ENCODE measurements at places on chromosomes 5 and 9.

DNA sequence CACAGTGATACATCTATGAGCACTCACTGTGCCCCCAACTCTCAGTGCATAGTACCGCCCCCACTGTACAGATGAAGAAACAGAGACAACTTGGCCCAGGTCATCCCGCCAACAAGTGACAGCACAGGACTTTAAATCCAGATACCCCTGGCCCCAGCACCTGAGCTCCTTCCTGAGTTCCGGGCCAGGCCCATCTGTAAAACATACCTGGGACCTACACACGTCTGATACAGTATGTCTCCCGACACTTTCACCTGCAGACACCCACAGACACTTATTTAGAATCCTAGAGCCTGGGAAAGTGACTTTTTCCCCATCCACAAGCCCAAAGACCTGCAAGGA lies 60.8 kb upstream of the SLC25A51 start:
- no peak for DNase-seq

- DNase-seq = no peak
Observed at GRCh38 chr9:95769909-95770433, 105.5 kb upstream of the ERCC6L2 start.

DNA sequence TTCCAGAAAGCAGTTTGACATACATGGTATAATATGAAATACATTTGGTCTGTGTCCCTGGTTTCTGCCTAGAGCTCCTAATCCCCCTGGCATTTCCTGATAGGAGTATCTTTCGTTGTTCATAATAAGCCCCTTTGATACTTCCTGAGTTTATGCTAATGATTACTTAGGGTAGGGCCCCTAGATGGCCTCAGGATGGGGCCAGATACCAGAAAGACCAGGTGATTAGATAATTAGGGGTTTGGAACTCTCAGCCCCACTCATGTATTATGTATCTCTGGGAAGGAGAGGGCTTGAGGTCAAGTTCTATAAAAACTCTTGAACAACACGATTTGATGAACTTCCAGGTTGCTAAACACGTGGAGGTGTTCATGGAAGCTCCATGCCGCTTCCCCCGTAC lies 163.3 kb upstream of the ZNF608 start:
- no peak for DNase-seq

- DNase-seq = no peak
Observed at GRCh38 chr5:116898917-116899316, 324.3 kb upstream of the SEMA6A start.

DNA sequence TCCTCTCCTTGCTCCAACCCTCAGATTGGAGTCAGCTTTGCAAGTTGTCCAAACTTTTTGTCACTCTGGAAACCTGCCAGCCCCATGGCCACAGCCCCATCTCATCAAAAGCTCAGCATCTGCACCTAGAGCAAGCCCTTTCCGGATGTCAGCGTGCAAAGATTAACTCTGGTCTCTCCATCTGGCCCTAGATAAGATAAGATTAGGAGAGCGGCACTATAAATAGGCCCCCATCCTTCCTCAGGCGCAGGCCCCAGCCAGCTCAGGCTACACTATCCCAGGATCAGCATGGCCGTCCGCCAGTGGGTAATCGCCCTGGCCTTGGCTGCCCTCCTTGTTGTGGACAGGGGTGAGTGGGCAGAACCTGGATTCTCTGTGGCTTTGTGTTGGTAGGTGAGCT lies at the start of gene SPINK4:
TSS of gene SPINK4 (plus strand) at position 247 of the 400 bp plus-strand sequence. CDS start at position 289, 42 bp downstream.
- DNase-seq = no peak

DNA sequence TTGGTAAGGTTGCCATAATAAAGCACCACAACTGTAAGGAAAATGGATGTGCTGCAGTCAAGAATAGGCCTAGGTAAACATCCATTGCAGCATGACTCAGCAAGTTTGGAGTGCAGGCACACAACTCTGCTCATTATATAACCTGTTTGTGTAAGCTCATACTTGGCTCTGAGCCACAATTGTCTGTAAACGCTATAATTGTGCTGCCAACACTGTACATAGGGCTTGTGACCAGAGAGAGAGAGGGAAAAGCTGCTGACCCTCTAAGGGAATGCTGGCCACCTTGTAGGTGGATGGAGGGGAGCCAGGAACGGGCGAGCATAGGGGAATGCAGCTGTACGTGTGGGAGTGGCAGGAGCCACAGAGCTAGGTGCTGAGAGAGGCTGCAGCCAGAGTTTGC lies 2186.5 kb upstream of the ACO1 start:
- DNase-seq = no peak

DNA sequence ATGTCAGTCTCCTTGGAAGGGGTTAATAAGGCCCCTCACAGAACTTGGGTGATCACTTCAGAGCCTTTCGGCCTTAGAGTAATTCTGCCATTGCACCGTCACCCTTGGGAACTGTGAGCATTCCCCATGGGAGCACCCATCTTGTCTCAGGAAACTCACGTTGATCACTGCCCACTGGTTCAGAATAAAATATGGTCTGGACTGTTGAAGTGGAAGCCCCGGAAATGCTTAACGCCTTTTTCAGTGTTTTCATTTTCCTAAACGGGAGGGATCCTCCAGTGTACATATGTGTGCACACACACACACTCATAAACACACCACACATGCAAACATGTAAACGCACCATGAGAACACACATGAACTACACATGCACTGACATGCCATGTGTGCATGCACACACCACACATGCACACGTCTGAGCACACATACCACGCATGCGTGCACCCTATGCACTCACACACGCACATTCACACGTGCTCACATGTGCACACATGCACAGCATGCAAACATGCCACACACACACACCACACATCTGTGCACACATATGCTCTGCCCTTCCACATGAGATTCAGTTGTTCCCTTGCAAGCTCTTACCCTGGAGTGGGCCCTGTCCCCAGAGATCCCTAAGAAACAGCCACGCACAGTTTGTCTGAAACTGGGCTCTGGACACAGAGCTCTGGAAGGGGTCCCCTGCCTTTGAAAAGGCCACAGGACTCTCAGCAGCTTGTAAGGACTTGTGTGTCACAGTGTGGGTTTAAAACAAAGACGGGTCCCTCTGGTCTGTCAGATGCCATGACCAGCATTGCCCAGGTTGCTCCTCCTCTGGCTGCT lies 17.0 kb downstream of the MRPL36 start:
- no peak for DNase-seq

GRCh38 chr5:133930813-133931090 lies 37.7 kb downstream of the C5orf15 start:
- no peak for DNase-seq

- DNase-seq = no peak
Observed at GRCh38 chr5:78920604-78921003, 64.5 kb downstream of the ARSB start.

DNA sequence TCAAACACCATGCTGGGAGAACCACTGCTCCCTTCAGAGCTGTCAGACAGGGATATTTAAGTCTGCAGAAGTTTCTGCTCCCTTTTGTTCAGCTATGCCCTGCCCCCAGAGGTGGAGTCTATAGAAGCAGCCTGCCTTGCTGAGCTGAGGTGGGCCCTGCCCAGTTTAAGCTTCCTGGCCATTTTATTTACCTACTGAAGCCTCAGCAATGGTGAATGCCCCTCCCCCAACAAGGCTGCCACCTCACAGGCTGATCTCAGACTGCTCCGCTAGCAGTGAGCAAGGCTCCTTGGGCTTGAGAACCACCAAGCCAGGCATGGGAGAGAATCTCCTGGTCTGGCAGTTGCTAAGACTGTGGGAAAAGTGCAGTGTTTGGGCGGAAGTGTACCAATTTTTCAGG lies 205.5 kb upstream of the PTGER4 start:
- no peak for DNase-seq

DNA sequence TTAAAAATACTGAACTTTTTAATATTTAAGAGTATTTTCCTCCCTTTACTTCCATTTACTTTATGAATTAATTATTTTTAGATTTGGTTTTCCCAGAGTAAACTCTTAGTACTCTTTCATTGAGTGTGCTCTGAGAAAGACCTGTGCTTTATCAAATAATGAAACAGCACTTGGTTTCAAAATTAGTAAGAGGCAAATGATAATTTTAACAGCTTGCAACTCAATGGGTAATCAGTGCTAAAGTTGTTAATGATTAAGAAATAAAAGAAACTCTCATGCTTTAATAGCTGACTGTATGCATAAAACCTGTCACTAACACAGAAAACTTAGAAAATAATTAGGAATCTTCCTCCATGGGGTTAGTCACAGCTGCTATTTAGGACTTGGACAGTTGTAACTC lies 244.4 kb downstream of the RFX3 start:
- no peak for DNase-seq

- DNase-seq = no peak
Observed at GRCh38 chr9:135152614-135153334, 65.3 kb downstream of the OLFM1 start.

DNA sequence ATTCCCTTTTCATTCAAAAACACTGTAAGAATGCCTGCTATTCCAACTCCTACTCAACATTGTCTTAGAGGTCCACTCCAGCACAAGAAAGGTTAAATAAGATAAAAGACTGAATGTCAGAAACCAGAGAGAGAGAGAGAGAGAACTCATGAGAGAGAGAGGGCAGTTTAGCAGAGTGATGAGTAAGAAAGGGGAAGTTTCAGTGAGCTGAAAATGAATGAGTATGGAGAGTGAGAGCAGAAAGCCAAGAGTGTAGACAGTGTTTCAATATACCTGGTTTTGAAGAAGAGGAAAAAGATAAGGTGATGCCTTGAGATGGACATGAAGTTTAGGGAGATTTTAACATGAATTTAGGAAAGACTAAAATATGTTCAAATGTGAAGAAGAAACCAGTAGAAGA lies 528.0 kb upstream of the SEMA6A start:
- DNase-seq = no peak

GRCh38 chr9:107700847-107701246 lies 211.3 kb upstream of the KLF4 start:
- no peak for DNase-seq

DNA sequence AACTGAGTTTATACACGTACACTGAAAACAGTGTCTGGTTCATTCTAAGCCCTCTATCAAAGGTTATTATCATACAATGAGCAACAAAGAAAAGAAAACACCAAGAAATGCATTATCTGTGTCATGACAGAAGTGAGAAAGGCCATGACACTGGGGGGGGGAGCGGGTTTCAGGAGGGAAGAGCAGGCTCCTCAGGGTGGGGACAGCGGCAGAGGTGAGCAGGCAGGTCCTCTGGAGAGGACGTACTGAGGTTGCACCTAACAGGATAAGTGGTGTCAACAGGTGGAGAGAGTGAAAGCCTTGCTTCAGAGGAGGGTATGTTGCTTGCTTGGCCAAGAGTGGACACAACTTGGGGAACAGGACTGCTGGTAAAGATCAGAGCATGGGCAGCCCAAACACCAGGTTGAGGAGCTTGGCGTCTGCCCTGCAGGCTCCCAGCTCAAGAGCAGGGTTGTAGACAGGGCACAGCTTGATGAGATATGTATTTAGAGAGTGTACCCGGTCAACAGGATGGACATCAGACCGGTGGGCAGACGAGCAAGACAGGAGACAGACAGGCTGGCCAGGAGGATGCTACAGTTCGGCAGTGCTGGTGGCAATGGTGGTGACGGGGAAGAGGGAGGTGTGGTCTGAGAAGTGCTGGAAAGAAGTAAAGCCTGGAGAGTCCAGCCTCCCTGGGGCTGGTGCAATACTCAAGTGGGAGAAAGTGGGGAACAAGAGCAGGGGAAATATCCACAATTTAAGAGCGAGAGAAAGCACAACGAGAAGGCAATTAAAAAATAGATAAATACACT lies 10.3 kb downstream of the WHRN start:
- DNase-seq = no peak

DNA sequence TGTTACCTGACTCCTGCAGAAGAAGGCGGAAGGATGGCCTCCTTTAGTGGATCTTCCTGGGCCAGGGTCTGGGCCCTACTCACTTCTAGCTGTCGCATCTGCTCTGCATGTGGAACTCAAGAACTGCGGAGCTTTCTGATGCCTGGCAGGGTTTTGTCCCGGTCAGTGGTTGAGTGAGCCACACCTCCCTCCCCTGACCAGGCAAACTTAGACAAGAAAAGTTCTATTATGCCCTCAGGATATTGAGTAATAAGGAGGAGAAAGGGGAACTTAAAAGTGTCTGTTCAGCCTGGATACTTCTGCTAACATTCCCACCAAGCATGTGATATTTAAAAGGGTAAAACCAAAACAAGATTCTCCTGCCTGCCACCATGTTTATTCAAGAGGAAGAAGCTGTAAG lies at the start of gene FYB1:
TSS of gene FYB1 (minus strand) at position 127 of the 400 bp plus-strand sequence. CDS start 16,603 bp downstream, outside the sequence.
- DNase-seq = no peak

- no peak for DNase-seq
Observed at GRCh38 chr9:15187589-15187988, 119.4 kb downstream of the TTC39B start.

GRCh38 chr9:4630836-4631235 lies 31.3 kb upstream of the PLPP6 start:
- DNase-seq = no peak

DNA sequence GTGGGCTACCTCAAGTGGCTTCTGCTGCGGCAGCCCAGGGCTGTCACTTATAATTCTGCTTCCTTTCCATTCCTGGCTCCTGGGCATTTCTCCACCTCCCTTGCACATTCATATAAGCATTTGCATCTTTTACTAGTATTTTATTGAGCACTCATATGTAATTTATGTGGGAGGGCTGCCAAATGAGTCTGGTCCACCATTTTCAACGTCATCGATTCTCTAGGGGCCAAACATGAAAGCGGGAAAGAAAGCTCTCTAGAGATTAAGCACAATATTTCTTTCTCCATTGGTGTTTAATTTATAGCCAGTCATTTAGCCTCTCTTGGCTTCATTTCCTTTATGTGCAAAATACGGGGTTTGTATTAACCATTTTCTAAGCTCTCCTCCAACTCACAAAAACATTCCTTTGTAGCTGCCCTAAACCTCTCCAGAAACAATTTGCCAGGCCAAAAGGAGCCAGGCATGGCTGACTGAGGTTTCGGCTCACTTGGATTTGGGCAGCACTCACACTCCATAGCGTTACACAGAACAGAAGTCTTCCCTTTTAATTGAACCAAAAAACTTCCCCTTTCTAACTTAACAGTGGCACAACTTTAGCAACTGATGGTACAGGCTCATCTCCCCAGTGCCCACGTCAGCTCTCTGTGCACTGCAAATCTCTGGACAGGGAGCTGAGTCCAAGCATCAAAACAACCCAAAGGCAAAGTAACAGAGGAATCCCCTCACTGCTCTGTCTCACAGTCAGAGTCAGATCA lies 183.5 kb downstream of the ROR2 start:
- DNase-seq = no peak

- DNase-seq = no peak
Observed at GRCh38 chr5:179126506-179126991, 66.4 kb downstream of the ZNF354C start.

DNA sequence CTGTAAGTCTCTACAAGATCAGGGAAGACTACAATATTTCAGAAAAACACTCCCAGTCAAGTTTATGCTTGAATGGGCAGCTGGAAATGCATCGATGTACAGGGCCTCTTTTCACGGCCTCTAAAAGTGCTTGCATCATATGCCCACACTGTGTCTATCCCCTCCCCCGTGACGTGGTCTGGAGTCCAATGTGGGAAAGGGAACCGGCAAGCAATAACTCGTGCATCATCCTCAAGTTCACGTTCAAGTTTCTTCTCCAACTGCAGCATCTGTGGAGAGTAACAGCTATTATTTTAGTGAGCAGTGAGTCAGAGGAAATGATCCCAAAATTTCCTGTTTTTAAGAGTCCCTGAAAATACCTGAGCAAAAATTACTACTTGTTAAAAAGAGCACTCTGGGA lies 22.3 kb downstream of the ATPSCKMT start:
- no peak for DNase-seq

Data from stimulated activated CD4-positive, alpha-beta T cell treated with anti-CD3 and anti-CD28 coated beads, Interleukin-1b, Interleukin-23, amount 100 ng/mL, for 4 hours (primary cell).